ENCODE measurements at places on chromosomes 4 and X.

GRCh38 chr4:128357286-128357685 is 69.7 kb upstream of the PGRMC2 start:
- no peak for DNase-seq

DNA sequence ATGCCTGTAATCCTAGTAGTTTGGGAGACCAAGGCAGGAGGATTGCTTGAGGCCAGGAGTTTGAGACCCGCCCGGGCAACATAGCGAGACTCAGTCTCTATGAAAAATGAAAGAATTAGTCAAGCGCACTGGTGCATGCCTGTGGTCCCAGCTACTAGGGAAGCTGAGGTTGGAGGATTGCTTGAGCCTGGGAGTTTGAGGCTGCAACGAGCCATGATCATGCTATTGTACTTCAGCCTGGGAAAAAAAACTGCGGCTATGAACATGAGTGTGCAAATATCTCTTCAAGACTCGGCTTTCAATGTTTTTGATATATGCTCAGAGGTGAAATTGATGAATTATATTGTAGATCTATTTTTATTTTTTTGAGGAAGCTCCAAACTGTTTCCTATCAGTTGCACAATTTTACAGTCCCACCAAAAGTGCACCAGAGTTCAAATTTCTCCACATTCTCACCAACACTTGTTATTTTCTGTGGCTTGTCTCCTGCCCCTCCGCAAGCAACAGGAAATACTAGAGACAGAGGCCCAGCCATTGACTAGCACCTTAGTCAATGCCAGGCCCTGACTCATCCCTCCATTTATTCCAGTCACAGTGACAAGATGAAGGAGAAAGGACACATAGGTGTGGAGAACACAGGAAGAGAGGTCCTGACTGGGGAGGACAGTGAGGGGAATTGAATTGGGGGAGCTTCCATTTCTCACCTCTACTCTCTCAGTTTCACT is 33.1 kb upstream of the ZNF41 start:
- DNase-seq: no peak

GRCh38 chr4:3366893-3367775 is 74.3 kb downstream of the RGS12 start:
- no peak for DNase-seq

DNA sequence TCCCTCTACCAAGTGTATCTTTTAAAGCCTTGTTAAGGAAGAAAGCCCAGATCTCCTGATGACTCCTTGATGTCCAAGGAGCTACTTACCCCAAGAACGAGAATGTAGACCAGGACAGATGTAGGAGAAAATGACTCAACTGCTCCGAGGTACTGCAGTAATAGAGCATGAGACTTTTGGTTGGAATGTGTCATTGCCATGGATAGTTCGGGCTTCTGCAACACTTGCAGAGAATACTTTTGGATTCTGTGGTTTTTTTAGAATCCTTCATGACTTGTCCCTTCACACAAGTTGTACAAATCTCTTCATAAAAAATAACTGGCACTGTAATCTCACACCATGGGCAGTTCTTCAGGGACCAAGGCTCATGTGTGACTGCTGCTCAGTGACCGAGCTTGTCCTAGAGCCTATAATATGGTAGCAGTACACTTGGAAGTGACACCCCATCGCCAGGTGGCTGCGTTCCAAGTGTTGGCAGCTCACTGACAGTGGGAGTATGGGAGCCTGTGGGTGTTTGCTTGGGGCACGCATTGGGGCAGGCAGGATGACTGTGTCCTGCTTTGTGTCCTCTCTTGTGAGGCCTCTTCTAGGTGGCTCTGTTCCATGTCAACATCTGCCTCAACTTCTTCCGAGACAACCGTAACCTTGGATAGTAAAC is 87.9 kb upstream of the WDR1 start:
- no peak for DNase-seq

GRCh38 chr4:159191989-159192388 is 89.1 kb downstream of the RAPGEF2 start:
- DNase-seq: no peak

GRCh38 chr4:38461342-38461741 is 202.7 kb upstream of the KLF3 start:
- no peak for DNase-seq

DNA sequence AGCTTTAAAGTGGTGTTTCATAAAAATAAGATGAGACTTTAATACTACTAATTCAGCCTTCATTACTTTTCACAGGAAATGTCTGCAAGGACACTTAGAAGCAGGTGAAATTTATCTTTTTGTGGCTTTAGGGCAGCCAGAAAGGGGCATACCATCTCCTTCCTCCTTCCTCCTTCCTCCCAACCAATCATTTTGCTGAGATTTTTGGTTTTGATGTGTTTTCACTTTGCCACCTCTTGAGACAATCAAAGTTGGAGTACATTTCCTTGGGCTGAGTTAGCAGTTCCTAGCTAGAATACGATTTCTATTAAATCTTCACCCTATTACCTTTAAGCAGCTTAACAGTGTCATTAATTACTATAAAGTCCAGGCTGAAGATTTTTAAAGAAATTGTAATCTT is 5.1 kb upstream of the NDST3 start:
- DNase-seq: no peak

All from stimulated activated CD8-positive, alpha-beta memory T cell treated with anti-CD3 and anti-CD28 coated beads, Interleukin-4, amount 100 ng/mL, for 1 hour (primary cell).